ENCODE measurements at places on chromosomes 16 and 17.

DNA sequence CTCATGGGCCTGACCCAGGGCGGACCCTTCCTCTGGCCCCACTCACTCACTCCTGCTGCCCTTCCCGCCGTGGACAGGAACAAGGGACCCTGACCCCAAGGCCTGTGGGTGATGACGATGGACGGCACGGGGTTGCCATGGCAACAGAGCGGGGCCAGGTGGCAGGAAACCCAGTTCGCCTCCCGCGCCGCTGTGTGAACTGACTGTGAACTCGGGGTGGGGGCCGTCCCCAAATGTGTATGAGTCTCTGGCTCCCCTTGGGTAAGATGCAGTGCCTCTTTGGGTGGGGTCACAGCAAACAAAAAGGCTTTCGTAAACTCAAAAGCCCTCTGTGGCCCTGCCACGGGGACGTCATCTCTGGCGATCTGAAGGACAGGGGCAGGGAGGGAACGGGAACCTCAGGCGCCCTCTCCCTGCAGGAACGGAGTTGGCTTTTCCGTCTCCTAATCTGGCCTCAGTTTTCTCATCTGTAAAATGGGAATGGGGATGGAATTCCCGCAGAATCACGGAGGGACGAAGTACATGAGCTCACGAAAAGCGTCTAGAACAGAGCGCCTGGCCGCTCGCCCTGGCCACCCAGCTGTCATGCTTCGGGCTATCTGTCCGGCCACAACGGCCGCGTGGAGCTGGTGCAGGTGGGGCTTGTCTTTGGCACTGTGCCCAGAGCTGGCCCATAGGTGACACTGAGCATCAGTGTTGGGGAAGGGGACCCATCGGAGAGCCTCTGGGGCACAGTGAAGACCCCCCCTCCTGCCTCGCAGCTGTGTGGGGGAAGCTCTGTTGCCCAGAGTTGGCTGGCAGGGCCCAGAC lies 44.9 kb upstream of the PABPN1L start:
- DNase-seq = no peak

DNA sequence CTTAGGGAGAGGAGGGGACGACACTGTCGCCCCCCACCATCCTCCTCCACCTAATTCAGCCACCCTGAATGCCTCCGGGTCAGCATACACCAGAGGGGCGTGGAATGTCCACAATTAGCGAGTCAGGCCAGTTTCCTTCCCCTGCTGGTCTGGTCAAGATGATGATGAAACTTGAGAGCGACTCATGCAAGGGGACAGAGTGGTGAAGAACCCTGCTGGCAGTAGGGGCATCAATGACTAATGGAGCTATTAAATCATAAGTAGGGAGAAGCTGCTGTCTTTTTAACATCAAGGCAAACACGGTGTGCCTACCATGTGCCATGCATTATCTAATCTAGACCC lies 7.2 kb downstream of the SPACA3 start:
- peak; percentile 27 for DNase-seq

DNA sequence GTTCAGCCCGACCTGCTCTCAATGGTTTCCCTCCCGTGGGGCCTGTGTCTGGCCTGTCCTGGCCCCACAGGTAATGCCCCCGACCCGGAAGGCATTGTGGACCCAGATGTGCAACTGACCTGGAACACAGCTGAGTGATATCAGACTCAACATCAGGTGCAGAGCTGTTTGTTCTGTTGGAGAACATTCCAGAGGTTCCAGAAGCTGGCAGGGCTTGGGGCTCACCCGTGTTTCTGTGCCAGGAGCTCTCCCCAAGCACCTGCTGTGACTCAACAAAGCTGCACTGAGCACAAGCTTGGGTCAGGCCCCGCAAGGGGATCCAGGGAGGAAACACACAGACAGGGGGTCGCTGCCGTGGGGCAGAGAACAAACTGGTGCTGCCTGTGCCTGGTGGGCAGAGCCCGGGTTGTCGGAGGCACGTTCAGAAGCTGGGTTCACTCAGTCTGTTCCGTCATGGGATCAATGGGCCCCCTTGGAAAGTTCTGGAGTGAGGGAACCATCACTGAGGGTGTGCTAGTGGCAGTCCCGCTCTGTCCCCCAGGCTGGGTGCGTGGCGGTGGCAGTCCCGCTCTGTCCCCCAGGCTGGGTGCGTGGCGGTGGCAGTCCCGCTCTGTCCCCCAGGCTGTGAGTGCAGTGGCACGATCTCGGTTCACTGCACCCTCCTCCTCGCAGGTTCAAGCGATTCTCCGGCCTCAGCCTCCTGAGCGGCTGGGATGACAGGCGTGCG lies 22.1 kb downstream of the HS3ST6 start:
- DNase-seq = no peak

DNA sequence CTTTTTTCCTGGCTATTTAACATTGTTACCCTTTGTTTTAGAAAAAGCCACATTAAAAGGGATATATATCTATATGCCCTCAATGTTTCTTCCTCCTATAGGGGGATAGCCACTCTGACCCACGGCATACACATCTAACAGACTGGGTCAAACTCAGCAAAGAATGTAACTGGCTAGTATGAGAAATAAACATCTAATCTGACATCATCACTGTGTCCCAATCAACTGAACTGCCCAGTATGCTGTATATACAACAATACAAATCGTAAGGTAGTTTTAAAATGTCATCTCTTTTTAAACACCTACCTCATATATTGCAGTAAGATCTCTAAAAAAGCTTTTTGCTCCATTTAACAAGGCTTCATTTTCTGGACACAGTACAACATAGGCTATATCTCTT lies 39.9 kb upstream of the INTS2 start:
- DNase-seq = no peak

DNA sequence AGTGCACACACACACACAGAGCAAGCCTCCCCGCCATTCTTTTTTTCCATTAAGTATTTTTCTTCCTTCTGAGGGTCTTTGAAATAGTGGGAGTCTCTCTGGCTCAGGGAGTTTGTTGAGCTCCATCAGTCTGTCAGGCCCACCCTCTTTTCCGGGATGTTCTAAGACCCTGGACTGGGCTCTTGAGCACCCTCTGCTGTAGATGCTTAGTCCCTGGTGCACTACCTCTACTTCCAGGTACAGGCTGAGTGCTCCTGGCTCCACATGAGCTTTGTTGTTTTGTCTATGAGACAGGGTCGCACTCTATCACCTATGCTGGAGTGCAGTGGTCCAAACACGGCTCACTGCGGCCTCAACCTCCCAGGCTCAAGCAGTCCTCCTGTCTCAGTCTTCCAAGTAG lies 20.7 kb downstream of the LIMD2 start:
- no peak for DNase-seq
